ENCODE measurements at places on chromosomes 3 and 15. TPM values are rescaled to one million over a fixed set of nuclear protein-coding genes. Genes with fewer than 3 reads are reported as not detected.

The C3orf22 gene
- not detected for total RNA-seq

The CD276 gene
- 39.5 TPM for total RNA-seq

The HHATL gene
- total RNA-seq = 15.7 TPM

DNA sequence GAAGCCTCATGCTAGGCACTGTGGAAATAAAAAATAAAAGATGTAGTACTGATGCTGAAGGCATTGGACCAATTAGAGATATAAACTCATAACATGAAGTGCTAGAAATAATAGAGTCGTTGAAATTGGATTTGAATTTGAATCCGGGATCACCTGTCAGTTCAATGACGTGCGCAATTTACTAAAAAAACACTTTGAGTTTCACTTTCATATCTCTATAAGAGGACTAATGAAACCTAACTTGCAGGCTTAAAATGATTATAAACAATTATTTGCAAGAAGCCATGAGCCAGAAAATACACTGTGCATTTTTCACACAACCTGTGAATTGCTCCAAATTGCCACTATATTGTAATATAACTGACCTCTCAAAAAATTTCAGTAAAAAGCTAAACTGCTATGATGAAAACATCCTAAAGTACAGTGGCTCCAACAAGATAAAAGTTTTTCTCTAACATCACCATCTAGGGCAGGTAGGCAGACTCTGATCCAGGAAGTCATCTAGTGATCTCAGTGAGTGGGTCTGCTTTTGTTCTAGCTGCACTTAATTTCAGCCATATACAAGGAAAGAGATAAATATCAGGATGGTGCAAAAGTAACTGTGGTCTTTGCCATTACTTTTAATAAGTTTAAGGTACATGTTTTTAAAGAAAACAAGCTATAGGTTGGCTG, 440.2 kb downstream of the CNTN6 start:
- DNase-seq = no peak

DNA sequence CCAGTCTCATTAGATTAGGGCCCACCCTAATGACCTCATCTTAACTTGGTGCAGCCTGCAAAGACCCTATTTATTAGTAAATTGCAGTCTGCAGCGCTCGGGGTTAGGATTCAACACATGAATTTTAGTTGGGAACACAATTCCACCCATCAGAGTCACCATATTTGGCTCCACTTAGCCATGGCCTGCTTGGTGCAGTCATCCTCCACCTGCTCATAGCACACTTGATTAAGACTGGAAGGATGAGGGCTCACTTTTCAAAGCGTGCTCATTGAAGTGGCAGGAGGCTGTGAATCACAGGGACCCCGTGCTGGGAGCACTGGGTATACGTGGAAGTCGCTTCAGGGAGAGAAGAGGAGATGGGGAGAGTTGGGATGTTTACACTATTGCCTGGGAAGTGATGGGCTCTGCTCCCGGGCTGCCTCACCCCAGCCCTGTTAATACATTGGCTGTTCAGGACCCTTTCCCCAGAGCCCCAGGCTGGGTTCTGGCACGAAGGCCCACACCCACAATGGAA, 68.2 kb downstream of the ASB7 start:
- DNase-seq = no peak

GRCh38 chr15:31307270-31308184, 19.1 kb upstream of the KLF13 start:
- DNase-seq = no peak

- no peak for DNase-seq
Observed at GRCh38 chr3:29871087-29871486, 590.2 kb downstream of the RBMS3 start.

DNA sequence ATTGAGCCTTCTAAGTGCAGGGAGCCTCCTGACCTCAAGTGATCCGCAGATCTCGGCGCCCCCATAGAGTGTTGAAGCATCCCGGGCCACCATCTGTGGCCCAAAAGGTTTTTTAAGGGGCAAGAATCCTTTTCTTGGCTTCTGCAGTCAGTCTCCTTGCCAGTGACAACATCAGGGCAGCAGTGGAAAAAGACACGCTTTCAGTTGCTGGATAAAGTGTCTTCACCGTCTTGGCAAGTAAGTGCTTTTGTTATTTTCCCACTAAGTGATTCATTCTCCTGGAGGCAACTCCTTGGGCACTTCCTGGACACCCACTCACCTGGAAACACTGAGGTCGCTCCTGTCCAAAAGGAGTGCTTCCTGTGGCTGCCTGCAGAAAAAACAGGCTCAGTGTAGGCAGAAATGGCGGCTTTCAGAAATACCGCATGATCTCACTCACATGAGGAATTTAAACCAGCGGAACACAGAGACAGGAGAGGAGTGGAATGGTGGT, 71.7 kb upstream of the ABHD2 start:
- DNase-seq = peak; percentile 25

- DNase-seq = no peak
Observed at GRCh38 chr3:42130329-42131070, 39.3 kb downstream of the TRAK1 start.

GRCh38 chr15:26929588-26929987, 41.4 kb upstream of the GABRG3 start:
- no peak for DNase-seq

- no peak for DNase-seq
Observed at GRCh38 chr15:71921191-71921590, 110.8 kb downstream of the NR2E3 start.

GRCh38 chr15:36798366-36798765, 218.9 kb downstream of the CDIN1 start:
- no peak for DNase-seq

DNA sequence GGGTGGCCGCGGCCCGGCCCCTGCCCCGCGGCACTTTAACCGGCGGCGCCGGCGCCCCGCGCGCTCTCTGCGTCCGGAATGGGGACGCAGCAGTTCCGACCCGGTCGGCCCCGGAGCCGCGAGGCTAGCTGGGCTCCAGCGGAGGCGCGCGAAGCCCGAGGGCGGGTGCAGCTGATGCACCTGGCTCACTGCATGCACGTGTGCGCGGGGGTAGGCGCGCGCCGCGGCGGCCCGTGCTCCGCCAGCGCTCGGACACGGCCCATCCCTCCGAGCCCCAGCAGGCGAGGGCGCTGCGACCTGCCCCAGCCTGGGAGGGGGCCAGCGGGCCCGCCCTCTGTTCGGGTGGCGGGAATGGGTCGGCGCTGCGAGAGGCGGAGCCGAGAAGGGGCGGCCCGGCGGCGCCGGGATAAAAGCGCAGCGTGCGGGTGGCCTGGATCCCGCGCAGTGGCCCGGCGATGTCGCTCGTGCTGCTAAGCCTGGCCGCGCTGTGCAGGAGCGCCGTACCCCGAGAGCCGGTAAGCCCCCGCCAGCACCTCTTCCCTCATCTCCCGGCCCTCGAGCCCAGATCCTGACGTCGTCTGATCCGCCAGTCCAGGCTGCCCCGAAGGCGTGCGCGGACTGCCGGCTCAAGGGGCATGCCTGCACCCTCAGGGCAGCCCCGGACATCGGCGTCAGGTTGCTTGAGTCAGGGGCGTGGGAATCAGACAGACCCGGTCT, at the start of the genes CHDH and IL17RB:
CHDH (minus strand) TSS at position 286 of the 717 bp plus-strand sequence. CDS start 22,411 bp downstream, outside the sequence.
IL17RB (plus strand) TSS at position 435 of the 717 bp plus-strand sequence; CDS start at position 456, 21 bp downstream.
- DNase-seq = peak; percentile 72

- DNase-seq = no peak
Observed at GRCh38 chr3:10667269-10667668, 148.8 kb upstream of the SLC6A11 start.
